T-helper 17 cell (primary cell): ENCODE measurements at places on chromosomes 5 and 9.
A peak's percentile ranks its signal among the peaks of the same experiment; 100 is the strongest.

- H3K36me3 ChIP-seq, result no peaks in the 10 kb centered on the region
- peaks cover 37% of the 10 kb centered on the region for H3K27me3 ChIP-seq
- peaks cover 9% of the 10 kb centered on the region for H3K4me1 ChIP-seq
- peak overlapping the region; percentile 31 for H3K4me3 ChIP-seq
Observed at GRCh38 chr5:88142886-88143692, 125.6 kb downstream of the TMEM161B start.

DNA sequence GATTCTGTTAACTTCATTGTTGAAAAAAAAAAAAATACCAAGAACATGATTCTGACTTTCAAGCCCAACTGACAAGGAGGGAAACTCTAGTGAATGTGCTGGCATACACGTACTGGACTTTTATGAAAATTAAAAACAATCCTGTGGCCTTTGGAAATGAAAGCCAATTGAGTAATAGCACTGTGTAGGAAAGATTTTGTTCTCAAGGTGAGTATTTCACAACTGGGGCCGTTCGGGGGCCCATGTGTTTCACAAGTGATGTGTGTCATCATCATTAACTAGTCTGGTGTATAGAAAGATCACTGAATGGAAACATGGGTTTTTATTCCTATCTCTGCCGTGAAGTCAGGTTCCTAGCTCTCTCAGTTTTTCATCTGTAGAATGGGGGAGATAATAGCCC lies 605.0 kb upstream of the CLINT1 start:
- peaks cover 2% of the 10 kb centered on the region for H3K36me3 ChIP-seq
- H3K27me3 ChIP-seq, result no peaks in the 10 kb centered on the region
- H3K27ac ChIP-seq, result no peak overlapping the region
- H3K4me3 ChIP-seq, result no peak overlapping the region
- no peak for DNase-seq

DNA sequence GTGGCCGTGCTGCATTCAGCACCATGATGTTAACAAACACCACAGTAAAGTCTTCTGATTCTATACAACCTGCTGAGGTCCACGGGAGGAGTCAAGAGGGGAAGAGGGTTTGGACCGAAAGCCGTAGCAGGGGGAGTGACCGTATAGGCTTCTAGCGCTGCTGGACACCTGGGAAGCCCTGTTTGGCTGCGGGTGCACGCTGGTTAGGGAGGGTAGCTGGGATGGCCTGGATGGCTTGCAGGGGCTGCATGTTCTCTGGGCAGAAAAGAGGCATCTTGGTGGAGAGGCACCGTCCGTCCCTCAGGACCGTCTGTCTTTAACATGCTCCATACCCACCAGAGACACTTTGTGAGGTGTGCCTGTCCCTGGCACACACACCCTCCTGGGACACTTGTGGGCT lies 251.0 kb upstream of the IRX1 start:
- no peaks in the 10 kb centered on the region for H3K4me1 ChIP-seq
- H3K27ac ChIP-seq, result no peak overlapping the region
- no peaks in the 10 kb centered on the region for H3K36me3 ChIP-seq
- H3K27me3 ChIP-seq, result no peaks in the 10 kb centered on the region
- H3K4me3 ChIP-seq, result no peak overlapping the region

- no peak overlapping the region for H3K27ac ChIP-seq
- peaks cover 29% of the 10 kb centered on the region for H3K27me3 ChIP-seq
- no peaks in the 10 kb centered on the region for H3K36me3 ChIP-seq
- H3K4me3 ChIP-seq, result no peak overlapping the region
Observed at GRCh38 chr9:113622600-113623400, 159.3 kb downstream of the RGS3 start.
